Stimulated activated CD4-positive, alpha-beta T cell treated with anti-CD3 and anti-CD28 coated beads, Interleukin-1b, Interleukin-23, amount 100 ng/mL, for 1 hour (primary cell): ENCODE measurements at places on chromosomes 11 and 22.

GRCh38 chr22:18980829-18981228, 44.7 kb upstream of the PRODH start:
- no peak for DNase-seq

DNA sequence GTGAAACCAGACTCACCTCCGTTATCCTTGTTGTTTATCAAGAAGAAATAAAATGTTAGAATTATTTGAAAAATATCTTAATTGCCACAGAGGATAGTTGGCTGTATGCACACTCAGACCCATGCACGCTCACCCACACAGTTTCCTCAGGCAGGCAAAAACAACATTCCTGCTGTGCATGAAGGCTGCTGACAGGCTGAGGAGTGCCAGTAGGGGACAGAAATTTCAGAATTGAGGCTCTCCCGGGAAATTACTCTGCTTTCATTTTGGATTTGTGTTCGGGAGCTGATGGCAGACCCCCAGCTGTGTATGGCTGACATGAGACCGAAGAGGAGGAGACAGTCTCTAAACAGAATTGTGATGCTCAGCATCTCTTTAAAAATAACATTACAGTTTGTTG, 87.5 kb downstream of the AMOTL1 start:
- DNase-seq, result no peak

DNA sequence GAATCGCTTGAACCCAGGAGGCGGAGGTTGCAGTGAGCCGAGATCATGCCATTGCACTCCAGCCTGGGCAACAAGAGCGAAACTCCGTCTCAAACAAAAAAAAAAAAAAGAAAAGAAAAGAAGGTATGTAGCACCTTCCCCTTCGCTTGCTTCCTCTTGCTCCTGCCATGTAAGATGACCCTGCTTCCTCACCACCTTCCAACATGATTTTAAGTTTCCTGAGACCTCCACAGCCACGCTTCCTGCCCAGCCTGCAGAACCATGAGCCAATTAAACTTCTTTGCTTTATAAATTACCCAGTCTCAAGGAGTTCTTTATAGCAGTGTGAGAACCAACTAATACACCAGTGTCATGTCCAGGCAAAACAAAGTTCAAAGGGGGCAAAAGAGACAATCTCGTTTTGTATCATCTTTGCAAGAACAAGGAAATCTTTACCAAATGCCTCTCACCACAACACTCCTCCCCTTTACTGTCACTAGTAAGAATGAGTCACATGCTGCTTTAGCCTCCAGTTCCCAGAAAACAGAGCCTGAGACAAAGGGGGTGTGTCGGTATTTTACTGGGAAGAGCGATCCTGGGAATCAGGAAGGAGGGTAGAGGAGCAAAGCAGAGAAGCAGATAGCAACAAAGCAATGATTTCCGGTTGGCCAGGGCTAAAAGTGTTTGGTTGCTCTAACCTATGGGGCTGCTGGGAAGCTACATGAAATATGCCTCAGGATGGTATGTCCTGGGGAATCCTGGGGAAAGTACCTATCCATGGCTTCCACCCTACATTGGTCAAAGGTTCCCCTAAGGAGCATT, 10.5 kb upstream of the MCHR1 start:
- DNase-seq, result no peak

GRCh38 chr11:85355921-85356320, 271.2 kb downstream of the DLG2 start:
- no peak for DNase-seq

DNA sequence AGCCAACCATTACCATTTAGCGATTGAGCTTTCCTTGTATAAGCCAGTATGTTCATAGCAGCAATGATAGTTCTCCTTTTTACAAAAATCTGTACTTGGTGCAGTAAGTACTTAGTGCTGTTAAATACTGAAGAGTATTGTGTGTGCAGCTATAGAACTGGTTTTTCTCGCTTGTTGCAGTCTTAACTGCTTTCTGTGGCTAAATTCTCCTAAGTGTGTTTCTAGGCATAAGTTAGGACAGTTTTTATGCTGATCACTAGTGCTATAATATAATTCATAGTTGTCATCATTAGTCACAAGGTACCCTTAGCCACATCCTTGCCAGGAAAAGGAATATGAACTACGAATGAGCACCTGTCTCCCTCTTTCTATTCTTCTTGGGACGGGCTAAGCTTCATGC, 107.7 kb downstream of the GRAMD1B start:
- DNase-seq, result no peak

DNA sequence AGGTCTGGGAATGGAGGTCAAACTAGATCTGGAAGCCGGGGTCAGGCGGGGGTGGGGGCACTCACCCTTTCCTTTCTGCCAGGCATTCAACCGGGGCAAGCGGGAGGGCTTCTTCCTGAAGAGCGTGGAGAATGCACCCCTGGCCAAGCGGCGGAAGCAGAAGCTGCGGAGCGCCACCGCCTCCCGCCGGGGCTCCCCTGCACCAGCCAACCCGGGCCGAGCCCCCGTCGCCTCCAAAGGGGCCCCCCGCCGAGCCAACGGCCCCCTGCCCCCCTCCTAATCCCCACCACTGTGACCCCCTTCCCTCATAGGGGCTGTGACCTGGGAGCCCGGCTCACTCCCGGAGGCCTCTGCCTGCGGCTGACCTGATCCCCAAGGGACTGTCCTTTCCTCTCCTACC, 12.2 kb downstream of the RPS6KA4 start:
- no peak for DNase-seq

DNA sequence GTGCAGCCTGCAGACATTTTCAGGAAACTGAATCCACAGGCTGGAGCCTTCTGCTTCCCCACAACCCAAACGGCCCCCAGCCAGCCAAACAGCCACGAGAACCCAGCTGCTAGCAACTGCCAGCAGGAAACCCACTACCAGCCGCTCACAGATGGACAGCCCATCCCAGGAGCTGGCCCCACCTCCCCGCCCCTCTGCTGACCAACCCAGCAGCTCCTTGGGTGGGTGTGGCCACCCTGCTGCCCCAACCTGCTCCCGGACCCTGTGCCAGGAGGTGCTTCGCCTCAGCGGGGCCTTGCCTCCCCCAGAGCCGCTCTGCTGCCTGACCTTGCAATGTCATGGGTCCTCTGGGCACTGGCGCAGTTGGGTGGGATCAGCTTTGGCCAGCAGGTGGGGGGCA, 8.2 kb upstream of the CCDC188 start:
- DNase-seq, result no peak

DNA sequence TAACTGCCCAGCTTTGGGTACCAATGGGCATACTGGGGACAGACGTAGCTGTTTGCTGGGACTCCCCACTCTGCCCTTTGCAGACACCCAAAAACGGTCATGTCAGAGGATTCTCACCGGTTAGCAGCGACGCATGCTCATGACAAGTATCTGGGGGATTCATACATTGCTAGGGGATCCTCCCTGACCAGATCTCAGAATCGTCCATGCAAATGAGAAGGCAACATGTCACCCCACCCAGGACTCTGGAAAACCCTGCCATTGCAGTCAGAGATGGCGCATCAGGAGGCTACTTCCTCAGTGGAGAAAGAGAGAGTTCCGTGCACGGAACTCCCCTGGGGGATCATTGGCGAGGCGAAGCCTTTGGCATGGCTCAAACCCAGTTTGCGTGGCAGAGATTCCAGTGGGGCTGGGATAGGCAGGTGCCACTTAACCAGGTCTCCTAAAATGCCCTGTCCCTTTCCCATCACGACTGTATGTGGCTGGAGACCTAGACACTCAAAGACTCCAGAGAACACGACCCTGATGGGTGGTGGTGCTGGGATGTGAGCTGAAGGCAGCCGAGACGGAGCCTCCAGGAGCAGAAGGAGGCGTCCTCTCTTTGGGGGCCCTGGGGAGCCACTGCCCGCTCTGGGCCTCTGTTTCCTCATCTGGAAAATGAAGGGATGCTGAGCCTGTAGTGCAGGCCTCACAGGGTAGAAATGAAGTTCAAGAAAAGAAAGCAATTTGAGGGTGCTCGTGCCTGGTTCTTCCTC, 4.9 kb downstream of the RGL4 start:
- no peak for DNase-seq

GRCh38 chr22:42792453-42792908, 64.6 kb downstream of the ARFGAP3 start:
- no peak for DNase-seq

DNA sequence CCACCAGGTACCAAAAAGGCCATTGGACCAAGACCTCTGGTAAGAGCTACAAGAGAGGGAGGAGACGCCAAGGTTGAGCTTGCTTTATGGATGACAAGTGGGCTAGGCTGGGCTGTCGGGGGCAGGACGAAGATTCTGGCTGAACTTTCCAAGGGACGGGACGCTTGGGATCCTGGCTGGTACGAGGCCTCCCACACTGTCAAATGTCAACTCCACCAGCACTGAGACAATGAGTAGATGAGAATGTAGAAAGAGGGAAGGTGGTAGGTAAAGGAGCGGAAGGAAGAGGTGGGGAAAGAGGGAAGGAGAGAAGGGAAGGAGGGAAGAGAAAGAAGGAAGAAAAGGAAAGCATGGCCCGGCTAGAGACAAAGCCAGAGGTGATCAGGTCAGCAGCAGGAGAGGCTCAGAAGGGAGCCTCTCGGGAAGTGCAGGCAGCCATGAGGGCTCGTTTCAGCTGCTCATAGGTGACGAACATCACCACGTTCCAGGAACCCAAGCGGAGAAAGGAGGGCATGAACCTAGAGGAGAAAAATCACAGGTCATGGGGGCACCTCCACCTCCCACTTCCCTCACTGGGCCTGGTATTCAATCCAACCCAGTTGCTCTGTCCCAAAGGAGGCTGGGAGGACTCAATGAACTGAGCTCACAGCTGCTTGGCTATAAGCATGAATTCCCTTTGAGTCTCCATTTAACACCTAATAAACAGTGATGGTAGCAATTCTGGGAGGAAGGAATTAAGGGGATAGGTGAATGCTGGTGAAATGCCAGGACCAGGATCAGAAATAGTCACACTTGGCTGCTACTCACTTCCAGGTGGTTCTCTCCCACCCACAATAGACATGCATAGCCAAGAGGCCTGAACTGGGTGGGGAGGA, 7.8 kb downstream of the UCP2 start:
- no peak for DNase-seq

DNA sequence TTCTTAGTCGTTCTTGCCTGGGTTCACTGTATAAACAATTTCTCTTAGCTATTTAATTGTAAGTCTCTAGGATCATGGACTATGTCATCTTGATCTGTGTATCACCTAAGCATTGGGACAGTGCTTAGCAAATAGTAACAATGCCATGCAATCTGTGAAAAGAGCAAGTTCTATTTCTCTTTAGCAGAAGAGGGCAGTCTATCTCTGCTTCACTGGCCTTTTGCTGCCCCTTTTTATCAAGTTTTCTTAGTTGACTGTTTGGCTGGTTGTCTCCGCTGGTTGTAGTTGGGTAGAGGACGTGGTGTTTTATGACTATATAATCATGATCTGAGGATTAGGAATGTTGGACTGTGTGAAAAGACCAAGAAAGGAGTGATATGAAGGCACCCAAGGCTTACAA, 315.0 kb downstream of the JRKL start:
- DNase-seq, result no peak

GRCh38 chr11:57457643-57458023, 2.7 kb upstream of the RTN4RL2 start:
- no peak for DNase-seq

- DNase-seq, result no peak
Observed at GRCh38 chr11:134393638-134394037, 18.4 kb downstream of the B3GAT1 start.

- peak; percentile 99 for DNase-seq
Observed at GRCh38 chr11:65110354-65110861, 1.3 kb upstream of the TM7SF2 start.

DNA sequence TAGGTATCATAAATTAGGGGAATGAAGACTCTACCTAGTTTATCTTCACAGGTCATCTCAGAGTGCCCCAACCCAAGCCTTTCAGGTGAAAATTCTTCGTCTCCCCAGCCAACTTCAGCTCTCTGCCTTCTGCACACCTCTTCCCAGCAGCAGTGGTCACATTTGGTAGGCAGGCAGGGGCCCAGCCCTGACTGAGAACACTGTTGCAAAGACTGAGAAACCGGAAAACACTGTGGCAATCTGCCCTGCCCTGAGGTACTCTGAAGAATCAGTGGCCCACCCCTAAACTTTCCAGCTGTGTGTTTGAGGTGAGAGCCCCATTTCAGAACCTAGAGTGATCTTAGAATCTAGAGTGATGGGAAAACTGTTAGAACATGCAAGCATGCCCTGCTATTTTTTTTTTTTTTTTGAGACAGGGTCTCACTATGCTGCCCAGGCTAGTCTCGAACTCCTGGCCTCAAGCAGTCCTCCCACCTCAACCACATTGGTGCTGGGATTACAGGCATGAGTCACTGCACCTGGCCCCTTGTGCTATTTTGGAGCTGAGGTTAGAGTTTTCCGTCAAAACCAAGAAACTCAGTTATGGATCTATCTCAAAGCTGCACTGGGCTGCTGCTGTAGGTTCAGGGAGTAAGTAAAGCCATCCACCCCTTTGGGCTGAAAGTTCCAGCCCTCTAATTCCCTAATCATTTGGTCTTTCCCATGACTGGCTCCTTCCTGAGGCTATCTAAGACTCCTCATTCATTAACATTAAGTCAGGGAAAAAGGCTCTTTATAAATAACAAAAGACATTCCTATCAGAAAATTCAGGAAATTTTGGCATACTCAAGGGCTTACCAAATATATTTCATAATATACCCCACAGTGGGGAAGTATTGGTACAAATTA, 1.7 kb upstream of the LDHA start:
- DNase-seq, result no peak

- DNase-seq, result no peak
Observed at GRCh38 chr11:94186342-94187203, 57.9 kb downstream of the PANX1 start.

GRCh38 chr11:61102667-61103571, 630 bp downstream of the CD5 start:
- DNase-seq, result no peak

DNA sequence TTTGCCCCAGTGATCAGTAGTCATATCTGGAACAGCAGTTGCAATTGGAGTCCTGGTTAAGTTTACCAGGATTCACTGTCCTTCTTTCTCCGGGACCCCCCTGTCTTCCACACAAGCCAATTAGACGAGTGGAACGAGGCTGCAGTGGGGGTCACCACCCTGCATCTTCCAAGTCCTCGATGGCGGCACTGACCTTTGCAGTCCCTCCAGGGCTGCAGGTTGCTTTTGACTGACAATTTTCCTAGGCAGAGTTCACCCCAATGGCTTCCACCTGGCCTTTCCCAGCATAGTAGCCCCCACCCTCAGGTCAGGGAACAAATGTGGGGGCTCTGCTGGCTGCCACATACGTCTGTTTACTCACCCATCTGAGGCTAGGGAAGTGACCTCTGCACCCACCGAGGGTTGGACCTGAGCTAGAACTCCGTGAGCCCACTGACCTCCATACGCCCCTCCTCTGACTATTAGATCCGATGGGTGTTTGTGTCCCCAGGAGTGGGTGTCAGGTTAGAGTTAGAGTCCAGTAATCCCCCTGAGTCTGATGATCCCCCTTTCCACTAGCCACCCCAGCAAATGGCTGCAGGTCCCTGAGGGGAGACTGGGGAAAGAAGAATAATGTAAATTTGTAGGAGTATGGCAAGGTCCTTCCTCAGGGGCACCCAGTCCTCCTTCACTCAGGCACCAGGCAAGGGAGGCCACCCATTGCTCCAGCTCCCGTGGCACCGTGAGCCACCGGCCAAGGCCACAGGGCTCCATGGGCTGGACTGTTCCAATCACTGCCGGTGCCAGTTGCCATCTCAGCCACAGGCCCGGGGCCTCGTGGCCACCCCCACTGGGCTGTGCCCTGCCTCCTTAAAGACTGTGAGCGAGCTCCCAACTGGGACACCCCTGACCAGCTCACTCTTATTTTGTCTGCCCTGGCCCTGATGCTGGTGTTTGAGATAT, 5.5 kb downstream of the C11orf21 start:
- no peak for DNase-seq
